ENCODE measurements at places on chromosomes 11 and 22. TPM values are rescaled to one million over a fixed set of nuclear protein-coding genes. Genes with fewer than 3 reads are reported as not detected.
A peak's percentile ranks its signal among the peaks of the same experiment; 100 is the strongest.

GRCh38 chr11:32561835-32562234, 21.8 kb upstream of the EIF3M start:
- DNase-seq, result no peak

DNA sequence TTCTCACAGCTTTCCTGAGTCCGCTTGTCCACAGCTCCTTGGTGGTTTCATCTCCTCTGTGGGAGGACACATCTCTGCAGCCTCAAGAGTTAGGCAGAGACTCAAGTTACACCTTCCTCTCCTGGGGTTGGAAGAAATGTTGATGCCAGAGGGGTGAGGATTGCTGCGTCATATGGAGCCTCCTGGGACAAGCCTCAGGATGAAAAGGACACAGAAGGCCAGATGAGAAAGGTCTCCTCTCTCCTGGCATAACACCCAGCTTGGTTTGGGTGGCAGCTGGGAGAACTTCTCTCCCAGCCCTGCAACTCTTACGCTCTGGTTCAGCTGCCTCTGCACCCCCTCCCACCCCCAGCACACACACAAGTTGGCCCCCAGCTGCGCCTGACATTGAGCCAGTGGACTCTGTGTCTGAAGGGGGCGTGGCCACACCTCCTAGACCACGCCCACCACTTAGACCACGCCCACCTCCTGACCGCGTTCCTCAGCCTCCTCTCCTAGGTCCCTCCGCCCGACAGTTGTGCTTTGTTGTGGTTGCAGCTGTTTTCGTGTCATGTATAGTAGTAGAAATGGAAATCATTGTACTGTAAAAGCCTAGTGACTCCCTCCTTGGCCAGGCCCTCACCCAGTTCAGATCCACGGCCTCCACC, 11.7 kb downstream of the RASD2 start:
- DNase-seq, result peak; percentile 92

DNA sequence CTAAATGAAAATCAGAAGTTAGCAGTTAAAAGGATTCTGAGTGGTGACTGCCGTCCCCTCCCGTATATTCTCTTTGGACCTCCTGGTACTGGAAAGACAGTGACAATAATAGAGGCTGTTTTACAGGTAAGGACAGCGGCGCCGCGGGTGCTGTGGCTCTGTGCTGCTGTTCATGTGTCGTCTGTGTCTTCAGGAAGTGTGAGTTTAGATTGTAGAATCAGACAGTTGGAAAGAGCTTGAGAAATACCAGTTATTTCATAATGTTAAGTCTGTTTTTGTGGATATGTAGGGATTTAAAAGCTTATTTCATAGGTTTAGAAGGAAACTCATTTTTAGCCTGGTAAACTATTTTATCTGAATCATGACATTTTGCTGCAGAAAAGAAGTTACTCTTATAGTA, 27.4 kb upstream of the PANX2 start:
- DNase-seq, result no peak

GRCh38 chr22:37926771-37927636, 20.9 kb downstream of the MICALL1 start:
- no peak for DNase-seq

- DNase-seq, result no peak
Measured at GRCh38 chr22:20965104-20965887, 1.8 kb upstream of the AIFM3 start.

DNA sequence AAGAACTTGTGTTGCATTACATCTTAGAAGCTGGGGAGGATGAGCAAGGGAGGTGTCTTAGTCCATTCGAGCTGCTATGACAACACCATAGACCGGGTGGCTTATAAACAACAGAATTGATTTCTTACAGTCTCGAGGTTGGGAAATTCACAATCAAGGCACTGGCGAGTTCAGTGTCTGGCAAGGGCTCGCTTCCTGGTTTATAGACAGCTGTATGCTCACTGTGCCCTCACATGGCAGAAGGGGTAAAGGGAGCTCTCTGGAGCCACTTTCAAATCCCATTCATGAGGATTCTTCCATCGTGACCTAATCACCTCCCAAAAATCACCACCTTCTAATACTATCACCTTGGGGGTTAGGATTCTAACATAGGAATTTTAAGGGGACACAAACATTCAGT, 150.0 kb upstream of the NECTIN1 start:
- no peak for DNase-seq

LYVE1 gene
- total RNA-seq, result not detected

P4HA3 gene
- not detected for total RNA-seq

TRPM5 gene
- total RNA-seq, result not detected

Measured in activated CD8-positive, alpha-beta T cell treated with anti-CD3 and anti-CD28 coated beads, Interleukin-2, amount 10 ng/mL, durations not matched to agents 7 days and 5 days (primary cell).